PC-3 (cell line): ENCODE measurements at places on chromosomes 11 and 22. TPM values are rescaled to one million over a fixed set of nuclear protein-coding genes. Genes with fewer than 3 reads are reported as not detected.

- no peak for DNase-seq
- no peaks in the 10 kb centered on the region for H3K4me1 ChIP-seq
- peaks cover 39% of the 10 kb centered on the region; the same call in 1 of the 2 replicates for H3K27me3 ChIP-seq
- H3K36me3 ChIP-seq, result no peaks in the 10 kb centered on the region
These were observed 18.4 kb upstream of the LRRC55 start for GRCh38 chr11:57163160-57163868.

- H3K27ac ChIP-seq, result no peak overlapping the region
- H3K27me3 ChIP-seq, result peaks cover 36% of the 10 kb centered on the region
- H3K36me3 ChIP-seq, result no peaks in the 10 kb centered on the region
- DNase-seq, result no peak
- H3K4me1 ChIP-seq, result no peaks in the 10 kb centered on the region
These were observed 450.4 kb downstream of the OPCML start for GRCh38 chr11:133081730-133082452.

DNA sequence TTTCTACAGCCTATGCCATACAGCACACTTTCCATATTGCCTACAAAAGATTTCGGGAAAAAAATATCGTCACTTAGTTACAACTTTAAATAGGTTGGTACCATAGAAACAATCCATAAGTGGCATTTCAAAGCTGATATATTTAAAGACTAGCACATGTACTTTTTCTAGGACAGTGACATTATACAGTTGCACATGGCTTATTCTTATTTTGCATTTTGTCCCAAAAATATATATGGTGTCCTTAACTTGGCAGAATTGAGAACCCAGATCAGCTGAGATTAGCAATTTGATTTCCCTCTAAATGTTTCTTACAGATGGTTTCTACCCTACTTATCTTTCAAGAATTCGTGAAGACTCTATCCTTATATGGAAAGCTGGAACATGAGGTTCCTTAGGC, 3.7 kb upstream of the TFIP11 start:
- H3K27ac ChIP-seq, result no peak overlapping the region
- peaks cover 11% of the 10 kb centered on the region; the same call in 1 of the 2 replicates for H3K4me1 ChIP-seq
- H3K4me3 ChIP-seq, result no peak overlapping the region

IRF7 gene
- total RNA-seq, result 80.8 and 95.7 TPM in 2 replicates

ST14 gene
- total RNA-seq, result 231 and 289 TPM in 2 replicates

- H3K36me3 ChIP-seq, result no peaks in the 10 kb centered on the region
- H3K4me3 ChIP-seq, result peak overlapping the region; percentile 42; the same call in 1 of the 2 replicates
- H3K27ac ChIP-seq, result no peak overlapping the region
- peaks cover 25% of the 10 kb centered on the region for H3K4me1 ChIP-seq
- DNase-seq, result peak; percentile 63
These were observed 56.6 kb downstream of the LMO2 start for GRCh38 chr11:33835143-33835878.

GRCh38 chr11:125268611-125269010, 104.1 kb downstream of the PKNOX2 start:
- H3K4me3 ChIP-seq, result no peak overlapping the region
- no peaks in the 10 kb centered on the region for H3K36me3 ChIP-seq
- H3K27ac ChIP-seq, result no peak overlapping the region
- peaks cover 100% of the 10 kb centered on the region for H3K27me3 ChIP-seq
- DNase-seq, result no peak

DNA sequence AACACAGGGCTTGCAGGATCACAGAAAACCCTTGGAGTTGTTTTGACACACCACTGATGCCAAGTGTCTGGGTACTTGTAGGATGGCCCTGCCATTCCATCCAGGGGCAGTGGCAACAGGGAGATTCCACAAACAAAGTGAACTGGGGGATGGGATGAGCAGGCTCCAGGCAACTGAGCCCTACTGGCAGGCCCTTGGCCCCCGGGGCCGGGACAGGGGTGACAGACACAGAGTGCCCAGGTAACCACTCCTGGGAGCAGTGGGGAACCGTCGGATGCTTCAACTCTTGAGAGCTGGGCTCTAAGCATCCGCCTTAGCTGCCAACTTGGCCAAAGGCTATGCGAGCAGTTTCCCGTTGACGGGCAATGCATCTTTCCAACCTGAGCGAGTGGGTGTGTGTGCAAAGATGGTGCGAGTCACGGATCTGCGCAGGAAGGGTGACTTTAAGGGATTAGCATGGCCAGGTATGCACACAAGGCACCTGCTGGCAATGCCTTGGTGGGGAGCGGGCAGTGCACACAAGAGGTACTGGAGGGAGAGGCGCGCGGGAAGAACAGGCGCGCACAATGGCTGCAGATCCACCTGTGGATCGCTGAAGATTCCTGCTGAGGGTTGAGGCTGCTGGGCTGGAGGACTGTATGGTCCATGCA, 83.1 kb upstream of the PRODH start:
- no peak overlapping the region for H3K4me3 ChIP-seq
- H3K36me3 ChIP-seq, result no peaks in the 10 kb centered on the region
- H3K27ac ChIP-seq, result no peak overlapping the region
- DNase-seq, result no peak
- peaks cover 3% of the 10 kb centered on the region for H3K27me3 ChIP-seq
- H3K4me1 ChIP-seq, result no peaks in the 10 kb centered on the region

GRCh38 chr11:116605543-116606459, 167.0 kb downstream of the BUD13 start:
- peak; percentile 72 for DNase-seq
- no peak overlapping the region for H3K27ac ChIP-seq
- peaks cover 9% of the 10 kb centered on the region; the same call in 1 of the 2 replicates for H3K4me1 ChIP-seq

DNA sequence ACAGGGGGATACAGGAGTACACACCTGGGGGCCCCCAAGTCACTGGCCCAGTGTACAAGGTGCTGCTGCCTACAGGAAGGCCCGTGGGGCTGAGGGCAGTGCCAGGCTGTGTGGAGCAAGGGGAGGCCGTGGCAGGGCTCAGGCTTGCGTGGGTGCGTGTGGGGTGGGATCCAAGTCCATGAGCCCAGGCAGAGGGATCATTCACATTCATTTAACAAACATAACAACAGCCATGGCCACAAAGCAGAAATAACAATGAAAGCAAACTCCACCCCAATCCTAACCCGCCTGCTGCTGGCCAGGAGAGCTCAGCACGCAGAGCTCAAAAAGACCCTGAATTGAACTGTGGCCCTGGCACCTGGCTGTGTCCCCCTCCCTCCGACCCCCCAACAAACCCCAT, 17.0 kb upstream of the SCGB1A1 start:
- no peak for DNase-seq
- H3K36me3 ChIP-seq, result no peaks in the 10 kb centered on the region
- H3K27me3 ChIP-seq, result no peaks in the 10 kb centered on the region
- H3K27ac ChIP-seq, result no peak overlapping the region

ANKK1 gene
- total RNA-seq, result 0.22 TPM in 1 of 2 replicates, not detected in the other

DNA sequence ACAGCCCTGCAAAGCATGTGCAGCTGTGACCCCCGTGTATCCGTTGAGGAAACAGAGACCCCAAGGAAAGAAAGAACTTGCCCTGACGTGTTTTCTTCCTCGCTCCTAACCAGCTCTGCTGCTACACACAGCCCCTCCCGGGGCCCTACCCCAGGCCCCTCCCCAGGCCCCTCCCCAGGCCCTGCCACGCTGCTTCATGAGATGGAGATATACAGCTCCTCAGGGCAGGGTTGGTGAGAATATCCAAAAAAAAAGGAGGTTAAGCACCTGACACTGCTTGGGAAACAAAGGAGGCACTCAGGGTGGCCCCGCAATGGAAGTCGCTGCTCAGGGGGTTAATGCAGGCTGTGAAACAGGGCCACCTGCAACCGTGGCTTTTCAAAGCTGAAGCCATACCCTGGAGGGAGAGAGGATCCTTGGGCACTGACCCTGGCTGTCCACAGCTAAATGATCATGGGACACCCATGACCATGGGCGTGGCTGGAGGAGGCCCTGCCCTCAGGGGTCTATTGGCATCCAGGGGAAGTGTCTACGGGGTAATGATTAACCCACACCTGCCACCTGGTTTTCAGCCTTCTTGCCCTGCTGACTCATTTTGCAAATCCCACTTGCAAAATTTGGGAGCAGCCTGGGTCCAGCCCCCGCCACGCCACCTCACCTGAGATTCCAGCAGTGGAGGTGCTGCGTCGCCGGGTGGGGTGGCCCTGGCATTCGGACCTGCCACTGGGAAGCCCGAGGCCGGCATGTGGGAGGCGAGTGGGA, 112.1 kb upstream of the ANO1 start:
- H3K27ac ChIP-seq, result no peak overlapping the region
- H3K27me3 ChIP-seq, result no peaks in the 10 kb centered on the region
- DNase-seq, result peak; percentile 26
- H3K4me3 ChIP-seq, result no peak overlapping the region

POTEH gene
- not detected in 2 replicates for total RNA-seq

- H3K4me3 ChIP-seq, result no peak overlapping the region
- H3K27ac ChIP-seq, result no peak overlapping the region
- no peak for DNase-seq
- no peaks in the 10 kb centered on the region for H3K27me3 ChIP-seq
- H3K36me3 ChIP-seq, result peaks cover 15% of the 10 kb centered on the region
- peaks cover 35% of the 10 kb centered on the region for H3K4me1 ChIP-seq
These were observed 91.2 kb downstream of the TEAD1 start for GRCh38 chr11:12765428-12765827.

GRCh38 chr11:15307619-15308024, 192.9 kb downstream of the INSC start:
- H3K4me1 ChIP-seq, result no peaks in the 10 kb centered on the region
- H3K27ac ChIP-seq, result no peak overlapping the region
- no peak overlapping the region for H3K4me3 ChIP-seq
- H3K36me3 ChIP-seq, result no peaks in the 10 kb centered on the region
- no peaks in the 10 kb centered on the region for H3K27me3 ChIP-seq

DNA sequence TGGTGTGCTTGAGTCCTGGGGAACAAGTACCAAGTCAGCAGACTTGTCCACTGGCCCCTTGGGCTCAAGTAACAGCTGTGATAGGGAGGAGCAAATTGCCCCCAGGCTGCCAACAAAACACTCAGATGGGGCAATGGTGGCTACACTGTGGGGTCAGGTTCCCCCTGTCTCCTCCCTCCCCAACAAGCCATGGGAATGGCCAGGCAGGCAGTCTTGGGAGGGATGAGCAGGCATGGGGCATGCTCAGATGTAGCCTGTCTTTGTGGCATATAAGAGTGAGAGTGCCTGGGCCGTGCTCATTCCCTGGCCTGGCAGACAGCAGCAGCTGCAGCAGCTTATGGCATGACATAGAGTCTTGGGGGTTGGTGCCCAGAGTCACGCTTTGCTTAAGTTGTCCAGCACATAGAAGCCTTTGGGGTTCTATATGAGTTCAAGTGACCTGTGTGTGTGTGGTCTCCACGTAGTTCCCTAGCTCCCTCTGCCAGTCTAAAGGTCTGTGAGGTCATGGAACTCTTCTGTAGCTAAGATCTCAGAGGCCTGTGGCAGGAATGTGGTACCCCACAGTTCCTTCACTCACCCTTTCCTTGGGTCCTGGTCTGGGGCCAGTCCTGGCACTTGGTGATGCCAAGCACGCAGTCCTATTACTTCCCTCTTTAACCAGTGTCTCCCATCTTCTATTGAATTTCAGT, 44.7 kb downstream of the BIRC2 start:
- no peaks in the 10 kb centered on the region for H3K4me1 ChIP-seq
- H3K27me3 ChIP-seq, result no peaks in the 10 kb centered on the region
- no peak overlapping the region for H3K4me3 ChIP-seq
- DNase-seq, result no peak
- no peak overlapping the region for H3K27ac ChIP-seq
- peaks cover 12% of the 10 kb centered on the region for H3K36me3 ChIP-seq

DNA sequence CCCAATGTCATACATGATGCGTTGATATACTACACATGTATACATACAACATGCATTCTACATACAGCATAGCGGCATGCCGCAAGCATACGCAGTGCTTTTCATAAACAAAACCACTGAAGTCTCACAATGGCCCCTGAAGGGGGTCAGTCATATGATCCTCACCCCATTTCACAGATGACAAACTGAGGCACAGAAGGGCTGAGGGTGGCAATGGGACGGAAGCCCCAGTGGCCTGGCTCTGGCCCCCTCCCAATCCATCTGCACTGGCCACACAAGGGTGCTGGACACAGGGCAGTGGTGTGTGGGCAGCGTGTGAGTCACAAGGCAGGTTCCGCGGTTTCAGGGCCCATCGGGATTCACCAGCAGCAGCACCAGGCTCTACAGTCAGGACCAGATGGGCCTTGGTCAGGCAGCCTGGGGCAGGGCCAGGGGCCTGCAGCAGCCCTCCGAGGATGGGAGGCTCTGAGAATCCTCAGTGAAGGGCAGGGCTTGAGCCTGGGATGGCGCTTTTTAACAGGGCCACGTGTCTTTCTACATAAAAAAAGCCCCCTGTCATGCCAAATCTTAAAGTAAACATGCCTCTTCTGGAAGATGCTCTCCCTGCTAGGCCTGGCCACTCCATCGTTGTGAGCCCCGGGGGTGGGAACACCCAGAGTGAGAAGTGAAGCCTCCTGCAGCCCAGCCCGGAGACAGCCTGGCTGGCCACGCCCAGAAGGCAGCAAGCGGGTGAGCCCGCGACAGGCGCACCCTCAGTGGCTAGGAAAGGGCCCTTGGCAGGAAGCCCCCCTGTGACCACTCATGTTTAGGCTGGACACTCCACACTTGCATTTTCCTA, 206.5 kb downstream of the CTTN start:
- no peaks in the 10 kb centered on the region for H3K36me3 ChIP-seq
- no peak overlapping the region for H3K4me3 ChIP-seq
- H3K27me3 ChIP-seq, result no peaks in the 10 kb centered on the region
- DNase-seq, result no peak
- H3K27ac ChIP-seq, result no peak overlapping the region
- H3K4me1 ChIP-seq, result no peaks in the 10 kb centered on the region

BACE1-AS gene
- 3.6 and 3.7 TPM in 2 replicates for total RNA-seq

GRCh38 chr11:31772412-31772811, 38.7 kb downstream of the PAX6 start:
- no peaks in the 10 kb centered on the region for H3K36me3 ChIP-seq
- H3K27me3 ChIP-seq, result no peaks in the 10 kb centered on the region
- H3K27ac ChIP-seq, result no peak overlapping the region
- H3K4me1 ChIP-seq, result no peaks in the 10 kb centered on the region
- H3K4me3 ChIP-seq, result no peak overlapping the region

NNMT gene
- total RNA-seq, result 20.8 and 23.3 TPM in 2 replicates

DNA sequence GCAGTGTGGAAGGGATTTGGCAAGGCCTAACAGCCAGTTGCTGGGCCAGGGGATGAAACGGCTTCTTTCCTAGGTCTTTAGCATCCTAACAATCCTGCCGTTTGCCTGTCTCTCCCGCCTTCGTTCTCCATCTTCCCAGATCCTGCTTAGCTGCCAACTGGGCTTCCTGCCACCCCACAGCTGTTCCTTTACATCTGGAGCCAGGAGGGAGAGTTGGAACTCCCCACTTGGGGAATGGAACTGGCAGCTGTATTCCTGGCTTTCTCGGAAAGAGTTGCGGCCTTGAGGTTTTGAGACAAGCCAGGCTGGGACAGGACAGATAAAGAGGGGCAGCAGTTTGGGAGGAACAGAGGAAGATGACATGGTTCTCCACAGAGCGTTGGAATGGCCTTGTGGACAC, 59.6 kb downstream of the ST3GAL4 start:
- H3K27ac ChIP-seq, result no peak overlapping the region
- H3K36me3 ChIP-seq, result peaks cover 35% of the 10 kb centered on the region
- no peak for DNase-seq
- no peak overlapping the region for H3K4me3 ChIP-seq

- no peaks in the 10 kb centered on the region for H3K36me3 ChIP-seq
- no peak overlapping the region for H3K27ac ChIP-seq
- DNase-seq, result no peak
These were observed 132.9 kb downstream of the BBOX1 start for GRCh38 chr11:27173545-27173944.

CDKN1C gene
- 12.0 and 12.9 TPM in 2 replicates for total RNA-seq

- H3K36me3 ChIP-seq, result no peaks in the 10 kb centered on the region
- DNase-seq, result peak; percentile 27
- H3K27ac ChIP-seq, result no peak overlapping the region
- H3K27me3 ChIP-seq, result no peaks in the 10 kb centered on the region
These were observed 67.7 kb downstream of the CELSR1 start for GRCh38 chr22:46469711-46470110.

OR2AG1 gene
- total RNA-seq, result not detected in 2 replicates
